ENCODE measurements at places on chromosomes 1 and 21.

- DNase-seq = peak; percentile 84
Observed at GRCh38 chr1:27668808-27669723, 2.9 kb downstream of the IFI6 start.

- no peak for DNase-seq
Observed at GRCh38 chr1:236545621-236546169, 21.9 kb downstream of the LGALS8 start.

- DNase-seq = no peak
Observed at GRCh38 chr1:7655354-7655753, 115.7 kb upstream of the VAMP3 start.

GRCh38 chr1:188706742-188707141 is 1770.9 kb downstream of the BRINP3 start:
- no peak for DNase-seq

DNA sequence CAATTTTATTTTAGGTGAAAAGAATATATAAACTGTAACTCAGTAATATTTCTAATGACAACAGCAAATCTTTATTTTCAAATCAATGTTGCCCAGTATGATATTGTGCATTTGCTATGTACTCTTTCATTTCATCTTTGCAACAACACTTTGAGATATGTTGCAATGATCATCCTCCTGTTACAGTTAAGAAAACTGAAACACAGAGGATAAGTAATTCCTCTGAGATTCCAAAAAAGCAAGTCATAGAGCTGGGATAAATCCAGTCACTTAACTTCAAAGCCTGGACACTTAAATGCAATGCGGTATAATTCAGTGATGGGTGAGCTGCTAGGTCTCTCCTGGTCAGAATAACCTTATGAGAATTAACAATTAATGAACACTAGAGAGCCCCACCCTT is 48.6 kb upstream of the EXO1 start:
- DNase-seq = no peak

DNA sequence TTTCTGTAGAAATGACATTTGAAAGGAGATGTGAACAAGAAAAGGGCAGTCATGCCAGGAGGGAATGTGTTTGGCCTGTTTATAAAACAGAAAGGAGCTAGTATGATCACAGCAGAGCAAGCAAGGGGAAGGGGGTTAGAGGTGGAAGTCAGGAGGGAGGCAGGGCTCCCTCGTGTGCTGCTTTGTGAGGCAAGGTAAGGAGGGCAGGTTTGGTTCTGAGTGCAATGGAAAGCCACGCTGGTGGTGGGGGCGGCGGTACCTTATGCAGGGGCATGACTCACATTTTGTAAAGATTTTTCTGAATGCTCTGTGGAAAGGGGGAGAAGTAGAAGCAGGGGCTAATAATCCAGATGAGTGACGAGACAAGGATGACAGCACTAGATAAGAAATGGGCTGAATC is 197.5 kb upstream of the C8B start:
- DNase-seq = no peak

- no peak for DNase-seq
Observed at GRCh38 chr1:238582816-238583215, 692.1 kb upstream of the ZP4 start.

DNA sequence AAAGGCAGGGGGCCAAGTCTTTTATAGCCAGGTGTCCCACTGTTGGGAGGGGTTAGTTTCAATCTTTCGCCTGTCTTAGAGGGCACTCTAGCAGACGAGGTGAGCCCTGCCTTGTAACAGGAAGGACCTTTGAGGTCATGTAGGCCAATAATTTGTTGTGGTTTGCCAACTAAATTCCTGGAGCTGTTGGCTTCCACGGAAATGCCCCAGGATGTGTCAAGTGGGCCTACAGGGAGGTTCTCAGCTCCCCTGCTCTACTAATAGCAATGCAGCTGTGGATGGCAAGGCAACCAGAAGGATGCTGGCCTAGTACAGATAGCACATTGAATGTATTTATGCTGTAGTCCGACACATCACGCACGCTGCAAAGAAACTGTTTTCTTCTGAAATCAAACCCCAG is 22.3 kb upstream of the CASQ2 start:
- no peak for DNase-seq

DNA sequence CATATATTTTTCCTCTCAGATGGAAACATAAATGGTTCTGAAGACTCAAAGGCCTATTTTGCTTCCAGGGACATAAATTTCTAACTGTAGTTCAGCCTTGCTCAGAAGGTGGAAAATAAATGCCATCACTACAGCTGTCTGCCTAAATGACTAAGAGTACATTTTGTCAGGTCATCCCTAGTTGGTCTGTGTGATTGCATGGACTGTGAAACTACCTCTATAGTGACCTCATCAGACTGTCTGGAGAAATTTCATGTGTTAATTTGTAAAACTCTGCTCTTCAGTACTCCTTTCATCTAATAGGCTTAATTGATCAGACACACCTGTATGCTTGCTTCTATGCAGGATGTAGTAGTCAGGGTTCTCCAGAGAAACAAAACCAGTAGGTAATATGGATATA is 886.9 kb downstream of the AMY1C start:
- DNase-seq = peak; percentile 21

DNA sequence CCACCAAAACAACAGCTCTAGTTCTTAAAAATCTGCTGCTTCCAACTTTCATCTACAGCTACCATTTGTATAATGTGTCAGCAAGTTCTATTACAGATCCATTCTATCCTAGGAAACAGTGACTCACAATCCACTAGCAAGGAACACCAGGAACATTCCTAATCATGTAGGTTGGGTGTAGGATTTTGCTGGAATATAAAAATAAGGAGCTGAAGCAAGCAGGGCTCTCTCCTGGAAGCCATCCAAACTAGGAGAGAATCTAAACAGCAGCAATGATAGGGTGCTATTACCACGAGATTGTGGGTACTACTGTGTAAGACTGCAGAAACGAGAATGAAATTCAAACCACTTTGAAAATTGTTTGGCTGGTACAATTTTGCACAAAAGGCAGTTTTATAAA is 135.0 kb downstream of the PTPN14 start:
- no peak for DNase-seq

GRCh38 chr21:46399129-46399528 is 59.6 kb upstream of the DIP2A start:
- no peak for DNase-seq

DNA sequence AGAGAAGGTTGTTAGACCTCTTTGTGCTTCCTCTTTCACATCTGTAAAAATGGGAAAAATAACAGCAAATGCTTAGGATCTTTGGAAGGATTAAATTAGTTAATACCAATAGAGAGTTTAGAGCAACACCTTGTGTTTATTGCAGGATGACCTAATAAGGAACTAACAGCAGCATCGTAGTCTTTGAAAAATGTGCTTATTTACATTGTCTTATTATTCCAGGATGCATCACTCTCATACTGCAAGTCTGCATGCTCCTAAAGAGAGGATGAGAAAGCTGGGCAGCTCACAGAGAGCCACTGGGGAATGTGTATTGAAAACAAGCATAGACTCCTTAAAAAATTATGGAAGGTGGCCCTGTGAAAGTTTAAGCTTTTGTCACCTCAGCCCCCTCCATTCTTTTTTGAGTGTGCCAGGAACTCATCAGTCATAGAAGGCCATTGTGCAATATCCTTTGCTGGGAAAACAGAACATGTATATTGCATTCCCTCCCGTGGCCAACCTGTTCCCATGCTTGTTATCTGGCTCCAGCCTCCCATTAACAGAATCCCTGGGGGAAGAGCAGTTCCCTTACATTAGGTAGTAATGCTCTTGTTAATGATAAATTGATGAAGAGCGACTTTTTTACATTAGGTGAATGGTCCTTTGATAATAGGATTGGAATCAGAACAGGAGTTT is 180.7 kb downstream of the ZNF326 start:
- no peak for DNase-seq

GRCh38 chr1:24173638-24174575 is 13.2 kb downstream of the IFNLR1 start:
- no peak for DNase-seq

GRCh38 chr1:246365708-246366107 is 141.4 kb downstream of the SMYD3 start:
- peak; percentile 19 for DNase-seq

GRCh38 chr1:240149484-240150094 is 57.9 kb downstream of the FMN2 start:
- peak; percentile 21 for DNase-seq

- DNase-seq = no peak
Observed at GRCh38 chr1:181317261-181317930, 165.9 kb upstream of the CACNA1E start.

DNA sequence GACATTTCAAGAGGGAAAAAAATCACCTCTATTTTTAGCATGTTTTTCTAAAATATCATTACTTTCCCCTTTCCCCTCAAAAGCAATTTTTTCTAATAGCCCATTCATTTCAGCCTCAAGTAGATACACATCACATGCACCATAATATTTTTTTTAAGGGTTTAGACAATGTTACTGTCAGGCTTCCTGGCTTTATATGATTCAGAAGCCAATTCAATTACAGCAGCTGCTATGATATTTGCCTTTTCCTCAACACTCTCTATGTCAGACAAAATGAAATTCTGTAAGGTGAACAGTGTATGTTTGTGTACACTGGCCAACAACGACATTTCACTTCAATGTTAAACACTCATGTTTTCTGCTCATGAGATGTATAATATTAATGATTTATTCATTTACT is 46.5 kb downstream of the OMA1 start:
- no peak for DNase-seq

- DNase-seq = no peak
Observed at GRCh38 chr21:43312751-43313169, 114.2 kb downstream of the SIK1 start.

DNA sequence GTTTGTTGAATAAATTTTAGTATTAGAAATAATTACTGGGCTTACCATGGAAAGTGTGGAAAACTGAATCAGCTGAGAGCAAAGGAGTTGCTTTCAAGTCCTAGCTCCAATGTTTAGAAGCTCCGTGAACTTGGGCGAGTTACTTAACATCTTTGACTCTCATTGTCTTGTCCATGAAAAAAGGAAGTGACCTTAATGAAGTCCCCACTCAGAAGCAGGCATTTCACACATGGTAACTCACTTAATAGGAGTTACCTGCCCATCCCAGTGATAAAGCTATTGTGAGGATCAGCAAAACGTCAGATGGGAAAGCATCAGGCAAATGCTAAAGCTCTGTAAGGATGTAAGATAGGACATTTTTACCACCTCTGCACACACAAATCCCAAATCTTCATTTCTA is 34.0 kb upstream of the GADD45A start:
- no peak for DNase-seq

DNA sequence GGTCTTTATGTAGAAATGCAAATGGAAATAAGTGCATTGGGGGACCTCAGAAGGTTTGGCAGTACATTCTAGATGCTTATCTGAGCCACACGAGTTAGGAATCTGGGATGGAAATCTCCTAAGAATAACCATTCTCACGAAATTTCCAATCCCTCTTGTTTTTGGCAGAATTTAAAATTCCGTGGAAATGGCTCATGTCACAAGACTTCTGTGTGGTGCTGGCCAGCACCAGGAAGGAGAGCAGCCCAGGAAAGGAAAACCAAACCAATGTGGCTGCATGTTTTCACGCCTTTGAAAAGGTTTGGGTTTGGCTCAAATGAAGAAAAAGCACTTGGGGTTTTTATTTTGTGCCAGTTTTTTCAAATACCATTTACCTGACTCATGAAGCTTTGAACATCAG is 80.1 kb upstream of the KCNK2 start:
- no peak for DNase-seq

GRCh38 chr1:189409774-189410173 is 1067.9 kb downstream of the BRINP3 start:
- no peak for DNase-seq

- DNase-seq = no peak
Observed at GRCh38 chr1:29525941-29526340, 289.6 kb downstream of the PTPRU start.

DNA sequence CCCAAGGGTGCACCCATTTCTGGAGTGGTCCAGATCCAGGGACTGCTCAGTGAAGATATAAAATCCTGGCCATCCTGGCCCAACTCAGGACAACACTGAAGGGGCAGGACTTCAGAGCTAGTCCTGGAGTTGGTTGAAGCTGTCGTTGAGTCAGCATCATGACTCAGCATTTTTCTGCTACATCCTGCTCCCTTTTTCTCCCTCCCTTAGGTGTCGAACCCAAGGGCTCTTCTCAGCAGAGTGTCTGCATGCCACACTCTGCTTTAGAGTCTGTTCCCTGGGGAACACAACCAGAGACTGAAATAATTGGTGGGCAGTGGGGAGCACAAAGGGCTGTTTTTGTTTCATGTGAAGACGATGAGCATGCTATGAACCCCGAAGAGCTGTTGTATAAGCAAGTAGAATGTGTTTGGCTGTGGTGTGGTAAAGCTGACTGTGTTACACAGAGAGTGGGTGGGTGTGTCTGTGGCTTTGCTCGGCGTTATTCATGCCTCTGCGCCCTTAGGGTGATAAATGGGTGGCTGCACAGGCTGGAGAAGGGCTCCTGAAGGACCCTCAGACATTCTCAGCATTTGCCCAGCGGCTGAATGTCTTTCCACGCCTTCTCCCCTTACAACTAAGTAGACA is 167.2 kb downstream of the CYYR1 start:
- no peak for DNase-seq

GRCh38 chr1:182235952-182236650 is 155.5 kb downstream of the GLUL start:
- no peak for DNase-seq

- no peak for DNase-seq
Observed at GRCh38 chr1:157390651-157391050, 161.7 kb downstream of the FCRL5 start.

GRCh38 chr1:191904991-191905390 is 253.3 kb upstream of the RGS18 start:
- DNase-seq = no peak

- DNase-seq = no peak
Observed at GRCh38 chr1:205324781-205325180, 3.2 kb upstream of the NUAK2 start.

- DNase-seq = no peak
Observed at GRCh38 chr21:18289876-18290275, 45.2 kb downstream of the CHODL start.

GRCh38 chr21:32114419-32115035 is 164.3 kb downstream of the MIS18A start:
- DNase-seq = no peak
